ENCODE measurements at places on chromosomes 2 and 18. TPM values are rescaled to one million over a fixed set of nuclear protein-coding genes. Genes with fewer than 3 reads are reported as not detected.
A peak's percentile ranks its signal among the peaks of the same experiment; 100 is the strongest.

The TMEM247 gene
- total RNA-seq = not detected

DNA sequence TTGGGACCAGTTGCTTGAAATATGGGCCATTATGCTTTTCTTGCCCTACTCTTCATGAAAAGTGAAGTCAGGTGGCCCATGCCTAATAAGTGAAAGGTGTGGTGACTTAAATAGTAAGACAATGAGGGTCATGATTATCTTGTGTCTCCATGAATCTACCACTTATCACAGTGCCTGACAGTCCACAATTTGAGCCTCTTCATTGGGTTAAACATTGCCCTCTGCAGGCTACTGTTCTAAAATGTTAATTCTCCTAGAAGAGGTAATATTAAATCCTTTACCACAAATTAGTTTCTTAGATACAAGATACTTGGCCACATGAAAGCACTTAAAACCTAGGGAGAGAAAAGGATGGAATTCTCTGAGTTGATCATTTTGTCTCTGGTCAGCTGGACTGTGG lies 4.0 kb downstream of the EGR4 start:
- DNase-seq = no peak

The GPR45 gene
- not detected for total RNA-seq

DNA sequence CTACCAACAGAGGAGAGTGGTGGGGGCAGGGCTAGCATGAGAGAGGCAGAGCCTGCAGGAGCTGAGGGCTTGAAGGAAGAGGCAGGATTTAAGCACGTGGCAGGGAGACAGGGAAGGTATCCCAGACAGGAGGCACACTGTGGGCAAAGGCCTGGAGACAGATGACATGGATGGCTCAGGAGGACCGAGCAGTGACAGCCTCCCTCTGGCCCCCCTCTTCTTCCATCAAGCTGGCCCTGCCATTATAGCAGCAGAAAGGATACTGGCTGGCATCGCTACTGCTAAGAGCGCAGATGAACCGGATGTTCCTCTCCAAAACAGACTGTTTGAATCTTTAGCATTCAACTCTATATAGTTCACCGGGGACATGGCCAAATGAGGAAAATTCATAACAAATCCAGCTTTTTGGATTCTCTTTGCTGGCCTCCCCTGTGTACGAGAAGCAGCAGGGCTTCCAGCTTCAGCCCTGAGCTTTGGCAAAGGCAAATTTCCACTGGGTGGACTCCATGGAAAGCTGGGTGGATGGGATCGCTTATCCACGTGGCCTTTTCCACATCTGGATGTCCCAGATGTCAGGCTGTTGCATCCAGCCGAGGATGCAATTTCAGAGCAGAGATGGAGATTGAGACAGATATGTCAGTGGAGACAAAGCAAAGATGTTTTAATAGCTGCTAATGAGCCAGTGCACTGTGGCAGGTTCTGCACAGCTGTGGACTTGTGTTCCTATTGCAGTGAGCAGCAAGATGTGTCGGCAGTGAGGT lies 36.2 kb downstream of the CAPN13 start:
- DNase-seq = no peak

The ARHGAP25 gene
- total RNA-seq = 1.3 TPM

GRCh38 chr2:107242811-107243210 lies 356.8 kb upstream of the ST6GAL2 start:
- DNase-seq = no peak

GRCh38 chr2:20488782-20489181 lies 41.9 kb downstream of the RHOB start:
- no peak for DNase-seq

- DNase-seq = no peak
Measured at GRCh38 chr18:60987963-60988362, 345.3 kb upstream of the CDH20 start.

DNA sequence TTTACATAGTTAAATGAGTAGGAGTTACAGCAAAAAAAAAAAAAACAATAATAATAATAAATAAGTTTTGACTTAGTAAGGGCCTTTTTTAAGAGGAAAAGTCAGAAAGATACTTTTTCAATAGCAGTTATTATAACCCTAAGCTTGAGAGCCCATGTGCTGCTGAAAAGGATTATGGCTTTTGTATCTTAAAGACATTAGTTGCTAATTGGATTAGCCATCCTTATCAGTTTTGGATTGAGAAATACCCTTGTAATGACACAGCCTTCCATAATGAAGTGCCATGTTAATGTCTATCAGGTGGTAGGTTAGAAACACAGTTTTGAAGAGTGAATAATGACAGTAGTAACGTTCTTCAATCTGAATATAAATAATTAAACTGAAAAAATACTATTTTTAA lies 554.0 kb downstream of the RIT2 start:
- DNase-seq = no peak

The CYS1 gene
- total RNA-seq = 0.07 TPM

- DNase-seq = no peak
Measured at GRCh38 chr2:80293039-80293438, 11.5 kb downstream of the LRRTM1 start.

DNA sequence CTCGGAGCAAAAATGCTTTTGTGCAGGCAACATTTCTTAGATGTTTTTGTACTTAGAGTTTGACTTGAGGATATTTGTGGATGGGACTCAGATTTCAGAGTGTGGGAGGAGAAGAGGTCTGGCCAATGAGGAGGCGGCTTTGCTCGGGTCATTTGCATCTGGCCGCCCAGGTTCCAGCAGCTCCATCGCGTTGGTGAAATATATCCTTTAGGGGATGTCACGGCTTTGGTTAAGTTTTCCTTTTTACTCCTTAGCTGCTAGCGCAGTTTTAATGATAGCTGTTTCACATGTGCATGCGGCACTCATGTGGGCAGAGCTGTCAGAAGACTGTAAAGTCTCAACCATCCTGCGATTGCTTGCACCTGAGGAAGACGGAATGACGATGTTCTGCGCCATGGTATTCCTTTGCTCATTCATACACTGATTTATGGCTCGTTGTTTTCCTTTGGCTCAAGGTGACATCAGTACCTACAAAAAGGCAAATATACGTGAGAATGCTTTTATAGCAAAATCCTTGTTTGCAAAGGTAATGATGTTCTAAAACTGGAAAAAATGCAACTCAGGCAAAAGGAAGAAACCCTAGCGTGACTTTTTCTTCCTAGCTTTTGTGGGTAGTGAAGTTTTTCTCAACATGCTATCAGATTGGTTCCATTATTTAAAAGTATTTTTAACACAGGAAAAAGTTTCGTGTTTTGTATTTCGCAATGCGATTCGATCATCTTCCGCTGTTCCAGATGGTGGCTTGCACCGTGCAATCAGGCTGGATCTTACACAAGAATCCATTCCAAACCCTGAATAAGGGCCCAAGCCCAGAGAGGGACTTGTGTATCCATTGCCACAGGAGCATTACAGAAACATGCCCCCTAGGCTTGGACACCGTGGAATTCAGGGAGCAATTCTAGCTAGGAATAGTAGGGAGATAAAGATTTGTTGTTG lies 70.5 kb upstream of the ZNF516 start:
- DNase-seq = peak; percentile 79

GRCh38 chr2:112846031-112846430 lies 9.5 kb upstream of the IL1B start:
- DNase-seq = no peak

The TNS1 gene
- total RNA-seq = 3.2 TPM

DNA sequence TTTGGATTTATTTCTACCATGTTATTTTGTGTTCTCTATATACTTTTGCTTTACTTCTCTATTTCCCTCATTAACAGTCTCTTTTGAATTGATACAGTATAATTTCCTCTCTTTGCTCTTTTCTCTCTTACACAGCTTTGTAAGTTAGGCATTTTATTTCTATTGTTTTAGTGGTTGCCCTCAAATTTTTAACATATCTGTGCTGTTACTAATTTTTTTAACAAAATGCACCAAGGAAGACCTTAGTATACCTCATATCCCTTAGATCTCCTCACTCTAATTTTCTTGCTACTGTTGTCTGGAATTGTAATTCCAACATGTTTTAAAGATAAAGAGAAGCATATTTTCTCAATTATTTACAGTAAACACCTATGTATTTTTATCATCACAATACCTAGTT lies 416.8 kb upstream of the SLC14A2 start:
- no peak for DNase-seq

GRCh38 chr2:65049010-65049639 lies 7.1 kb upstream of the CEP68 start:
- peak; percentile 66 for DNase-seq

The ARHGEF4 gene
- total RNA-seq = 12.6 TPM

GRCh38 chr18:54479365-54479764 lies 111.7 kb upstream of the DYNAP start:
- DNase-seq = no peak

GRCh38 chr18:51867767-51868166 lies 472.2 kb upstream of the DCC start:
- DNase-seq = no peak

DNA sequence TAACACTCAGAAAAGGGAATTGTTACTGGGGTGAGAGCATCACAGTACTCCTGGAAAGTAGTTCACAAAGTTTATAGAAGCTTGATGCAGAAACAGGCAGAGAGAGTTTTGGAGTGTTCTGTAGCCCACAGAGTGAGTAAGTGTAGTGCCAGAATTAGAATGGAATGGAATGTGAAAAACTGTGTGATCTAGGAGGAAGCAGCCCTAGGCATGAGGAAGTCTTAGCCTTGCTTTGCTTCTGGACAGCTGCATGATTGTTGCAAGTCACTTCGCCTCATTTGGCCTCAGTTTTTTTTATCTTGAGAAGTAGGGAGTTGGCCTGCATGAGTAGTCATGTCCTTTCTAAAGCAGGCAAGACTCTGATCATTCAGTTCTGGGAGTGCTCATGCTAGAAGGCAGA lies 10.9 kb downstream of the SERPINB12 start:
- no peak for DNase-seq

The NGEF gene
- total RNA-seq = 1.9 TPM

The DNAH7 gene
- total RNA-seq = 0.09 TPM

GRCh38 chr2:171598713-171599319 lies 76.5 kb downstream of the CYBRD1 start:
- peak; percentile 39 for DNase-seq

The SERPINB7 gene
- not detected for total RNA-seq

The MIB1 gene
- total RNA-seq = 48.8 TPM

- DNase-seq = no peak
Measured at GRCh38 chr2:71129902-71130151, 202 bp downstream of the MCEE start.

- DNase-seq = no peak
Measured at GRCh38 chr18:55927831-55928230, 339.8 kb upstream of the TCF4 start.

GRCh38 chr2:158232476-158232875 lies 130.8 kb downstream of the UPP2 start:
- no peak for DNase-seq

DNA sequence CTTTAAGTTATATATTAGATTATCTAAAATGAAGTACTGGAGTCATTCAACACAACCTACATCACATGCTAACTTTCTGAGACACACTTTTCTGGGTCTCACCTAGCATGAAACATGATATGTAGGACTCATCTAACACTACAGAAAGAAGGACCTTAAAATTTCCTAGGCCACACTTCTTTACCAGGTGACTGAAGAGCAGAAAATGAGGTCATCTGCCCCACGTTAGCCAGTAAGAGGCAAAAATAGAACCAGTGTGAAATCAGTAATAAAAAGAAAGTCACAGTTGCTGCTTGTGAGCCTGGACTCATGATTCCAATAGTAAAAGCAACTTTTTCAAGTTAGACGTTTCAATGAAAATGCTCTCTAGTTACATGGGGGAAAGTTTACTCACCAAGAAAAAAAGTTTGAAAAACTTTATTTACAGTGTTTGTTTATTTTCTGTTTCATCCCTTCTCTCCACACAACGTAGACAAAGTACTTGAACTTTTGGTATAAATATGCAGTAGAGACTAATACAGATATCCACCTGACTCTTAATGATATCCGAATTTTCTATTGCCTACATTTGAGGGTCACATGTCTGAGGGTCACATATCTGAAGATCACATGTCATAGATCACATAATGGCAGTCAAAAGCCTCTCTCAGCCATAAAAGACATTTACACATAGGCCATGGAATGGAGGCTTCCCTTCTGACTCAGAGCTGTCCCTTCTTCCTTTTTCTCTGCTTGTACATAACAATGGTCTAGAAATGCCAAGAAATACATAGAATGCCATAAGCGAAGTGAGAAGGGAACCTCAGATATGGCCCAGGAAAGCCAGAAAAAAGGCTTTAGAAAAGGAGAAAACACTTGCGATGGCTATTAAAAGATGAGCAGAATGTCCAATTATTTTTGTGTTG lies 362.9 kb downstream of the ZEB2 start:
- DNase-seq = no peak

DNA sequence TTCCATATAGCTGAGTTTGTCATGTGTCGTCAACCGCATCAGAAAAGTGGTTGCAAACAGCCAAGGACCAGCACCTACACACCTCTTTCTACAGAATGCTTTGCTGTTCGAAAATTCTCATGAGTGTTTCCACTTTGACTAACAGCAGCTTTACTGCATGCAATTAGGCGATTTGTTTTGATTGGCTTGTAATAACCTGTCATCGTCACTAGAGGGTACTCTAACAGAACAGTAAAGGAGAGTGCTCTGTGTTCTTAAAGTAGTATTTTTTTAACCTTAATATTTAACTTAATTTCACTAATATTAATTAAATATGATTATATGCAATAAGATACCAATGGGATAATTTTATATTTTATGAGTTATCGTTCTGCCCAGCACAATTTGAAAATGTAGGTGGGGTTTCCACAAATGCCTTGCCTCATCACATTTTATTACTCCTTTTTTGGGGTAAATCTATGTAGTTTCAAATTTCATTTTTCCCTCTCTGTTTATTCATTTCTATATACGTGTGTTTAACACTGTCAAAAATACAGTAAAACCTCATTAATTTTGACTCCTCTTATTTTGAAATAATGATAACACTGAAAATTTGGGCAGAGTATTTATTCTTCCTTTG lies 502.2 kb downstream of the NRXN1 start:
- DNase-seq = no peak

DNA sequence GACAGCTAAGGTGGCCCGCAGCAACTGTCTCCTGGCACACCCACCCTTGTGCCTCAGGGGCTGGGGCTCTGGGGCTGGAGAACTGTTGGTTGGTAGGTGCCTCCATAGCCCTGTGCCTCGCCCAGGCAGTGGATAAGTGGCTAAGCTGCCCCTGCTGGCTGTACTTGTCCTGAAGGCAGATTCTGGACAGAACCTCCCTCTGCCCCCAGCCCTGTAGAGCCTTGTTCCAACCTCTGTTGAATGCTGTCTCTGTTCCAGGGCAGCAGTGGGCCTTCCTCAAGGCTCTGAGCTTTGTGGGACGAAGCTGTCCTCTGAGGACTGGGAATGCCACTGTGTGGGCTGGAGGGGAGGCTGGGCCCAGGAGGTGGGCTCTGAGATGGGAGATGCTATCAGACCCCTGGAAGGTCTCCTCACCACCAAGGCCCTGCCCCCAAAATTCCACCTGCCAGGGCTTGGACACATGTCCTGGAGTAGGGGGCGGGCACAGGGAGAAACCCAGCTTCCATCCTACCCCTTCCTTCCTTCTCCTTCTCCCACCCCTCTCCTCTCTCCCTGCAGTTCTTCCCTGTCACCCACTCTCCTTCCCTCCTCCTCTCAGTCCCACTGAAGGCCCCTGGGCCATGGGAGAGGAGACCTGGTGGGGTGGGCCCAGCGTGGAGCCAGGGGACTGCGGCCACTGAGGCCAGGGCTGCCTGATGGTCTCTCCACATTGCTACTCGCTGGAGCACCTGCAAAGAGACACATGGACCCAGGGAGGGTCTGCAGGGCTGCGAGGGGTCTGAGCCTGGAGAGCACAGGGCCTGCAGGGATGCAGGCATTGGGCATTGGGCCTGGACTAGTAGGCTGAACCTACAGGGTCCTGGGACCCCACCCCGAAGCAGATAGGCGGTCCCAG lies 1.7 kb upstream of the PDCD1 start:
- DNase-seq = no peak
